CD8-positive, alpha-beta memory T cell (primary cell): ENCODE measurements at places on chromosomes 2 and 18.

DNA sequence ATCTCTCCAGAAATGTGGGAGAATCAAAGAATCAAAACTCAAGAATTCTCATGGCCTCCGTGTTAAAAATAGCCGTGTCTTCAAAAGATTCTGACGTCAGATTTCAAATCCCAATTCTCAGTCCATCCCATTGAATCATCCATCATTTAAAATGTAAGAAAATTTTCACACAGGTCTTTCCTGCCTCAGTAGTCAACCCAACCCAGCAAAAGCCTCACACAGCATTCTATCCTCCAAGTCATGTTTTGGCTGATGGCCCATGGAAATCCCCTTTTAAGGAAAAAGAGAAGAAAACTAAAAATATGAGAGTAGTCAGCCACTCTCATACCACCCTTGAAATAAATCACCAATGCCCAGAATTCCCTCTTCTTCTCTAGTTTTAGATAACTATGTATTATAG, 211.8 kb downstream of the C1D start:
- DNase-seq, result no peak

GRCh38 chr2:209471037-209471436, 47.2 kb downstream of the MAP2 start:
- no peak for DNase-seq

DNA sequence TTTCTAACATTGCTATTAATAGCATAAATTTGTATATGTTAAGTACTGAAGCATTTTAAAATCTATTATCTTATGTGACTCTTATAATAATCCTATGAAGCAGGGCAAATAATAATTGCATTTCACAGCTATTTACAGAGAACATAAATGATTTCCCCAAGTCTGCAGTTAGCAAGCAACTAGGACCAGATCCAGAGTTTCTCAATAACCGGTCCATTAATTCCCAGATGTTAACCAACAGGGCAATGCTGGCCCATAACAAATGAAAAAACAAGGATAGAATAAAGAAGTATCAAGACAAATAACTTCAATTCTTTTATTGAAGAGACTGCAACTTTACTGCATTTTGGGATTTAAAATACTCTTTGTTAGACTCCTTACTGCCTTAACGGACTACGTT, 91.7 kb upstream of the SPTBN1 start:
- no peak for DNase-seq

DNA sequence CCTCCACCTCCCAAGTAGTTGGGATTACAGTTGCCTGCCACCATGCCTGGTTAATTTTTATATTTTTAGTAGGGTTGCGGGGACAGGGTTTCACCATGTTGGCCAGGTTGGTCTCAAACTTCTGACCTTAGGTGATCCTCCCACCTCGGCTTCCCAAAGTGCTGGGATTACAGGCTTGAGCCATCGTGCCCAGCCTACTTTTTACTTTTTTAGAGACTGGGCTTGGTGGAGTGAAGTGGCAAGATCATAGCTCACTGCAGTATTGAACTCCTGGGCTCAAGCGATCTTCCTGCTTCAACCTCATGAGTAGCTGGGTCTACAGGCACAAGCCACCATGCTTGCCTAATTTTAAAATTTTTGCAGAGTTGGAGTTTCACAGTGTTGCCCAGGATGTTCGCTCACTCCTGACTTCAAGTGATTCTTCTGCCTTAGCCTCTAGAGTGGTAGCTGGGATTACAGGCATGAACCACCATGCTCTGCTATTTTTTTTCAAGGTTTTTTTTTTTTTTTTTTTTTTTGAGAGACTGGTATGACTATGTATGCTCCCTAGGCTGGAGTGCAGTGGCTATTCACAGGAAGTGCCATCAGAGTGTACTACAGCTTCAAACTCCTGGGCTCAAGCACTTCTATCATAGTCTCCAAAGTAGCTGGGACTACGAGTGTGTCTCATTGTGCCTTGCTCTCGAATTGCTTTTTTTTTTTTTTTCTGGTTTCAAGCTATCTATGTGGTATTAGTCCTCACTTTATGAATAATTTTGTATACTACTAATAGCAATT, 11.9 kb downstream of the MSH2 start:
- no peak for DNase-seq

GRCh38 chr2:158114516-158114915, 12.8 kb downstream of the UPP2 start:
- DNase-seq, result no peak
